ENCODE measurements at places on chromosomes 2 and 18.

GRCh38 chr2:178836807-178837206 lies 29.6 kb upstream of the TTN start:
- DNase-seq = no peak

DNA sequence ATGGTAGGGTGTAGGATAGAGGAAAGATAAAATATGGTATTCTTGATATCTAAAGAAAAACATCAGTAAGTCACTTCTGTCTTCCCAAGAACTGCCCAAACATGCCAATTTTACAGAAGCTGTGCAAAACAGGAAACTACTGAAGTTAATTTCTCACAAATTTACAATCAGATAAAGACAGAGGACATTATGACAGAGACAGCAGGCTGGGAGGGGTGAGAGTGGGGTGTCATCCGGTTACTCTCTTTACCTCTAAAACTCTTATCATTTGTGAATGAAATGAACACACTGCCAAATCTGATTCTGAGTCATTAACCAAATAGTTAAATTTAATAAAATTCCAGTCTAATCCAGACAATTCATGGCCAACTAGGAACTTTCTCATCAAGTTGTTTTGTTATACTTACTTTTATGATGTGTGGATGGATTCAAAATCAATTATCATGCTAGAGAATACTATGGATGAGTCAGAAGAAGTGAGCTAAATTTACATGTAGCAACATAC lies 323.2 kb upstream of the MEX3C start:
- no peak for DNase-seq

- no peak for DNase-seq
These were observed 13.4 kb upstream of the RPL37A start for GRCh38 chr2:216485237-216485636.

DNA sequence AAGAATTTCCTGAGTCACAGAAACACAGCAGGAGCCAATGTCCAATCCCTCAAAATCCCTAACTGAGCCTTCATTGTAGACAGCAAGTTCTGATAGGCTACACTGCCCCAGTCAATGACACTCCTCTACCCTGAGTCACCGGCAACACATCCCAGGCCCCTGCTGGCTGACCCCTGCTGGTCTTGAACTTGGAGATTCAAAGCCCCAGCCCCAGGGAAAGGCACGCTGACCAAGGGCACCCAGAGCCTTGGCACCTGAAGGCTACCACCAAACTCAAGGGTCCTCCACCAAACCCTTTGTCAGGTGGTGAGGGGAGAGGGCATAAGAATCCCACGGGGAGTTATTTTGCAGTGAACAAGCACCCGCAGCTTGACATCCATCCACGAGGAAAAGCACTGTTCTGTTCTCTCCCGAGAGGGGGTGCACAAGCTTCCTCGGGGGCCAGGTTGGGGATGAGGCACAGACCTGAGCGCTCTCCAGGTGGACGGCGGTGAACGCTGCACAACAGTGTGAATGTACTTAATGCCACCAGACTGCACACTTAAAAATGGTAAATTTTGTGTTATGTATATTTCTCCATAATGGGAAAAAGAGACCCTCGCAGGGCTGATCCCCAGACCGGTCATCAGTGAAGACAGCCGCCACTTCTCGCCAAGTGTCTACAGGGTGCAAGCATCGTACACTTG lies 46.9 kb downstream of the TFCP2L1 start:
- DNase-seq = no peak

- DNase-seq = no peak
These were observed 377.2 kb downstream of the LRATD1 start for GRCh38 chr2:15009681-15010080.

DNA sequence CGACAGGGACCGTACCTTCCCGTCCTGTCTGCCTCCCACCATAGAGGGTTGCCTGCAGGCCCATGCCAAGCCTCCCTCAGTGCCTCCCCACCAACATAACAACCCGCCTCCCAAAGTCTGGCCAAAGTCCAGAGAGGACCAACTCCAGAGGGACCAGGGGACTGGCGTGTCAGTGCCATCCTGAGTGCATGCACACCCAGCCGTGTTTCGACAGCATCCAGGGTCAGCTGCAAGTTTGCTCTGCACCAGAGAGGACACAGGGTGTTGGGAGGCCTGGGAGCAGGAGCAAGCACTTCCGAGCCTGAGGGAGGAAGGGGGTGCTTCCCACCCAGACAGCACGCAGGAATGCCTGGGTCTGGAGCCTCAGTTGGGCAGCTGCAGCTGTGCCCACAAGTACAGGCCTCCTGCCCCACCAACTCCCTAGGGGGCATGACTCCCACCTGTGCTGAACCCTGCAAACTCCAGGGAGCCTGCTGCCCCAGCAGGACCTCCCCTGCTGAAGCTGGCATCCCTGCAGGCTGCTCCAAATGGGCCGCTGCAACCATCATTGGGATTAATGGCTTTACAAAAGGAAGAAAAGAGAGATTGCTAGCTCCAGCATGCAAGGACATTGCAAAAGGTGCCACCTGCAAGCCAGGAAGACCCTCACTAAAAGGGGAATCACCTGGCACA lies 618.1 kb upstream of the FSHR start:
- DNase-seq = no peak

All from stimulated activated CD8-positive, alpha-beta memory T cell treated with anti-CD3 and anti-CD28 coated beads, Interleukin-12 subunit alpha, Interleukin-12 subunit beta, amount 100 ng/mL, for 1 hour (primary cell).